Cardiac atrium fibroblast (primary cell): ENCODE measurements at places on chromosomes 2 and 18. TPM values are rescaled to one million over a fixed set of nuclear protein-coding genes. Genes with fewer than 3 reads are reported as not detected.

ALK gene
- total RNA-seq: not detected in 2 replicates

STK16 gene
- total RNA-seq: 11.2 and 17.3 TPM in 2 replicates

ERICH2 gene
- total RNA-seq: not detected in 2 replicates

MOCOS gene
- 1.1 and 2.3 TPM in 2 replicates for total RNA-seq

C2orf72 gene
- 2.1 and 3.2 TPM in 2 replicates for total RNA-seq

CAPG gene
- total RNA-seq: 23.3 and 29.4 TPM in 2 replicates

ACMSD gene
- not detected in 2 replicates for total RNA-seq

FHL2 gene
- 72.1 and 102 TPM in 2 replicates for total RNA-seq
